Right ventricle myocardium inferior (tissue), 1 donor: ENCODE measurements at places on chromosomes 2 and 18. TPM values are rescaled to one million over a fixed set of nuclear protein-coding genes. Genes with fewer than 3 reads are reported as not detected.

- DNase-seq, result no peak
Observed at GRCh38 chr2:66442516-66443185, 7.7 kb downstream of the MEIS1 start.

DNA sequence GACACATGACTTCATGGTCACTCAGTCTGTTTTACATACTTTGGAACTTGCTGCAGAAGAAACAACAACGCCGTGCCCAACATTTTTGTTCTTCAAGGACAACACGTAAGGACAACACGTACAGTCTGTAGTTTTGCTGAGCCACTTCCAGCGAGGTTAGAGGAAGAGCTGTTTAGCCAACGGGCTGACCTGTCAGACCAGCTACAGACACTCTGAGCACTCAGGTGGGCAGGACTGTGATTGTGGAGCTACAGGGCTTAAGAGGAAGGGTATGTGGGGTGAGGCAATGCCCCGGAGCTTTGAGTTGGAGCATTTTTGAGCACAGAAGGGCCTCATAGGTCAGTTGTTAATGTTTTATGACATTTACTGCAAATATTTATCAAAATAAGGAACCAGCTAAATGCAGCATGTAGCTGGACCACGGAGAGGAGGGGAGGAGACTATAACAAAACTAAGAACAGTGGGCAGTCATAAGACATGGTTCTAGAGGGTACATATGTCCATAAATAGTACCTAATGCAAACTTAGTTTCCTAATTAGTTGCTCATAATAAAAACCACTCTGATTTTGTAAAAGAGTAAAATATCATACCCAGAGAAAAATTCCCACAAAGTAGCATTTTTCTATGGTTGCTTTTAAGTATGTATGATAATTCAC, 26.3 kb upstream of the NPC1 start:
- DNase-seq, result no peak

DNA sequence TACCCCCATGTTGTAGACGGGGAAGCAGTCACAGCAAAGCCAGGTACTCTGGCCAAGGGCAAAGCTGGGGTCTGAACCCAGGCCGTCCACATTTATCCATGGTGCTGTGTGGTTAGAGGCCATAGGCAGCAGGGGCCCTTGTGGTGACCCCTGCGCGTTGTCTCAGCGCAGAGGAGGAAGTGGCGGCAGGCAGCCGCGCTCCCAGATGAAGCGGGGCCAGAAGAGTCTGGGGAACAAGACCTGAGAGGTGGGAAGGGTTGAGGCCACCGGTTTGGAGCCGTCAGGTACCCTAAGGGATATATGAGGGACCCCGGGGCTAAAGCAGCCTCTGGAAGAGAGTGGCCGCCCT, 770 bp downstream of the ZNF396 start:
- DNase-seq, result peak; percentile 79

DNA sequence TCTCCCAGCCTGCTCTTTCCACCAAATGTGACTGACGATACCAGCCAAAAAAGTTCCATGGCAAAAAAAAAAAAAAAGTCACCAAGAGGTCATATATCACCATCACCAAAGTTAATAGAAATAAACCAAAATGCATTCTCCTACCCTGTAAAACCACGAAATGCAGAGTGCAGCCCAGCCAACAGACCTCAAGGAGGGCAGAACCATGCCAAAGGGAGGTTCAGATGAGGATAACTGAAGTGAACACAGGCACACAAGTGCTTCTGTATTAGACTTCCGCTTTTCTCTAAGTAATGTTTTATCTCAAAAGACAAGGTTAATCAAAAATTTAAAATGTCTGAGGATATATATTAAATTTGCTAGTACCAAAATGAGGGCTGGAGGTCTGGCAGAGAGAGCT, 5.5 kb downstream of the SERPINE2 start:
- DNase-seq, result no peak

STAT4 gene
- 0.76 TPM for total RNA-seq

CCDC150 gene
- total RNA-seq, result 0.89 TPM

FIGN gene
- 16.7 TPM for total RNA-seq

HOXD3 gene
- 0.30 TPM for total RNA-seq
